Immature natural killer cell (primary cell): ENCODE measurements at places on chromosomes 12 and 14. TPM values are rescaled to one million over a fixed set of nuclear protein-coding genes. Genes with fewer than 3 reads are reported as not detected.
A peak's percentile ranks its signal among the peaks of the same experiment; 100 is the strongest.

DHRS2 gene
- 0.28 TPM for polyA plus RNA-seq

GRCh38 chr14:92973261-92973797, 50.4 kb downstream of the CHGA start:
- no peak overlapping the region for H3K27ac ChIP-seq
- H3K36me3 ChIP-seq, result peaks cover 28% of the 10 kb centered on the region
- peaks cover 1% of the 10 kb centered on the region for H3K27me3 ChIP-seq
- peaks cover 17% of the 10 kb centered on the region for H3K4me1 ChIP-seq
- peak; percentile 7 for DNase-seq

- H3K36me3 ChIP-seq, result no peaks in the 10 kb centered on the region
- DNase-seq, result no peak
- no peak overlapping the region for H3K27ac ChIP-seq
- H3K27me3 ChIP-seq, result peaks cover 2% of the 10 kb centered on the region
These were observed 32.7 kb upstream of the SNX6 start for GRCh38 chr14:34662561-34663088.

DNA sequence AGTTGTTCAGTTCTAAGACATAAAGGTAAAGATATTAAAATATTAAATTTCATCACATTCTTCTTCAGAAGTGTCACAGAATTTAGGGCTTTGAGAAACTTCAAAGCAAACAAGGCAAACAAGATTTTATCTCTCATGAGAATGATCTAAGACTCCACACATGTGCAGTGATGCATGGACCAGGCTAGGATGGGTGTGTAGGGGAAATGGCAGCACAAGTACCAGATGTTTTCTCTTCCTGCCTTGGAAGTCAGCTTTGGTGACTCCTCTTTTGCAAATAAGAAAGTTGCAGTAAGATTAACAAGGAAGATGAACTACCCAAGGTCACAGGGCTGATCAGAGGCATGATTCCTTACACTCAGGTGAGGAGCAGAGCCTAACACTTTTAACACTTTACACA, 163.8 kb upstream of the LMNTD1 start:
- H3K27me3 ChIP-seq, result peaks cover 1% of the 10 kb centered on the region
- H3K4me3 ChIP-seq, result no peak overlapping the region
- H3K36me3 ChIP-seq, result no peaks in the 10 kb centered on the region
- no peak for DNase-seq

GALNT16 gene
- not detected for polyA plus RNA-seq

- DNase-seq, result no peak
- H3K27ac ChIP-seq, result no peak overlapping the region
- H3K27me3 ChIP-seq, result no peaks in the 10 kb centered on the region
- H3K4me1 ChIP-seq, result no peaks in the 10 kb centered on the region
- no peaks in the 10 kb centered on the region for H3K36me3 ChIP-seq
These were observed 37.9 kb downstream of the LRRK2 start for GRCh38 chr12:40262657-40263056.

AICDA gene
- polyA plus RNA-seq, result not detected

GRCh38 chr14:89915114-89915878, 39.2 kb downstream of the EFCAB11 start:
- peak; percentile 60 for DNase-seq
- no peak overlapping the region for H3K4me3 ChIP-seq
- H3K36me3 ChIP-seq, result no peaks in the 10 kb centered on the region

NTF3 gene
- not detected for polyA plus RNA-seq

KRT75 gene
- polyA plus RNA-seq, result not detected

TAOK3 gene
- 62.1 TPM for polyA plus RNA-seq

GRCh38 chr12:1880876-1881275, 37.6 kb downstream of the CACNA2D4 start:
- H3K4me3 ChIP-seq, result no peak overlapping the region
- H3K4me1 ChIP-seq, result no peaks in the 10 kb centered on the region
- H3K27me3 ChIP-seq, result peaks cover 2% of the 10 kb centered on the region
- no peaks in the 10 kb centered on the region for H3K36me3 ChIP-seq
- no peak overlapping the region for H3K27ac ChIP-seq

GRCh38 chr12:6786416-6787094, 2.8 kb upstream of the CD4 start:
- no peak overlapping the region for H3K27ac ChIP-seq
- H3K36me3 ChIP-seq, result no peaks in the 10 kb centered on the region
- peaks cover 7% of the 10 kb centered on the region for H3K27me3 ChIP-seq
- H3K4me1 ChIP-seq, result no peaks in the 10 kb centered on the region

DNA sequence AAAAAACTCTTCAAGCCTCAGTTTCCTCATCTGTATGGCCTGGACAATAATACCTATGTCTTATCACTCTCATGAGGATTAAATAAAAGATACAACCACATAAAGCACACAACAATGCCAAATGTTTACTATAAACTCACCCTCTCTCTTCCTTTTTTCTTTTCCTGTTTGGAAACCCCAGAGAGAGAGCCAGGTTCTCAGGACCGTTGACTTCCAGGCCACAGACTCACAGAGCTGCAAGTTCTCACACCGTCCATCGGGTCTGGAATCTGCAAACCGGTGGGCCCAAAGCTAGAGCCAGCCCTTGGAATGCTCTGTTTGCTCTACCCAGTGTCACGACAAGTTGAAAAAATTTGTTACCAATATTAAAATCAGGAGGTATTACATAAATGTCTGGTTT, 4.6 kb upstream of the CD4 start:
- no peaks in the 10 kb centered on the region for H3K36me3 ChIP-seq
- no peak for DNase-seq
- H3K4me1 ChIP-seq, result no peaks in the 10 kb centered on the region

DNA sequence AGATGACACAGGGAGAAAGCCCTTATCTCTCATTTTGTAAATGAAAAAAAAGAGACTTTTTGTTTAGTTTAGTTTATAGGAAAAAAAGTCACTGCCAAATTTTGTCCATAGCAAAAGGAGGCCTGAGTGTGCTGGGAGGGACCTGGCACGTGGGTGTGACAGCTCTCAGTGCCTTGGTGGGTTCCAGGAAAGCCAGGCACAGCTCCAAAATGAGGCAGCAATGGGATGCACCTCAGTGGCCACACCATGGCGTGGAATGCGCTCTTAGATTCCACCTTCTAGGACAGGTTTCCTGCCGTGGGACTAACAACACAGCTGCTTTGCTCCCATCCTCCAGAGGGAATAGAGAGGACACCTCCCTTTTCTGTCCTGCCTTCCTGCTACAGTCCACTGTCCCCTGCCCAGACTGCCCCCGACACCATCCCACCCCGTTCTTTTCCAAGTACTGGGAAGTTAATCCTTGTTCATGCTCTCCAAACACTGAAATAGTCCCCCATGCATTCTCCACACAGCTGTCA, 207.6 kb downstream of the EMP1 start:
- peaks cover 3% of the 10 kb centered on the region for H3K27me3 ChIP-seq
- H3K27ac ChIP-seq, result no peak overlapping the region
- H3K4me1 ChIP-seq, result no peaks in the 10 kb centered on the region
- DNase-seq, result no peak
- H3K36me3 ChIP-seq, result no peaks in the 10 kb centered on the region
